ENCODE measurements at places on chromosomes 7 and 10.

DNA sequence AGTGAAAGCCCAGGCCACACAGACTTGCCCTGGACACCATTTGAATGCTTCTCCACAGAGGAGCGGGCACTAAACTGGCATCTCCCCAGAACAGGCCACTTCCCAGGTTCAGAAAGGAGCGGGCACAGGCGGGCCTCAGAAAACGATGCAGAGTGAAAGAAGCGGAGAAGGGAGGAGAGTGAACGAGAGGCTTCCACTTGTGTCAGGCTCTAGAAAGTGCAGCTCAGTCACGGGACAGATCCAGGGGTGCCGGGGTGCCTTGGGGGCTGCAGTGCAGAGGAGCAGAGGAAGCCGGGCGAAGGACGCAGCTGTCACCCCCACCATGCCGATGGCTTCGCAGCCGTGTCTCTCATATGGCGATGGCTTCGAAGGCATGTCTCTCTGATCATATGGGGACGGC is 26.1 kb upstream of the PRKAR1B start:
- no peaks in the 10 kb centered on the region for H3K4me1 ChIP-seq
- peaks cover 60% of the 10 kb centered on the region for H3K36me3 ChIP-seq
- no peaks in the 10 kb centered on the region for H3K27me3 ChIP-seq
- no peak overlapping the region for H3K4me3 ChIP-seq
- no peak overlapping the region for H3K27ac ChIP-seq

- no peaks in the 10 kb centered on the region for H3K27me3 ChIP-seq
- H3K4me3 ChIP-seq: no peak overlapping the region
- no peak overlapping the region for H3K27ac ChIP-seq
- DNase-seq: no peak
These were observed 42.1 kb upstream of the HPS1 start for GRCh38 chr10:98488669-98489430.

- DNase-seq: no peak
- peaks cover 39% of the 10 kb centered on the region for H3K36me3 ChIP-seq
- peaks cover 28% of the 10 kb centered on the region for H3K4me1 ChIP-seq
These were observed 333 bp downstream of the SMNDC1 start for GRCh38 chr10:110304394-110304779.

- no peak overlapping the region for H3K27ac ChIP-seq
- no peak for DNase-seq
- no peaks in the 10 kb centered on the region for H3K36me3 ChIP-seq
- no peaks in the 10 kb centered on the region for H3K4me1 ChIP-seq
- H3K27me3 ChIP-seq: no peaks in the 10 kb centered on the region
These were observed 430.8 kb downstream of the PLXNA4 start for GRCh38 chr7:132145466-132145865.

- no peaks in the 10 kb centered on the region for H3K27me3 ChIP-seq
- no peak overlapping the region for H3K27ac ChIP-seq
- no peak for DNase-seq
- no peak overlapping the region for H3K4me3 ChIP-seq
- H3K36me3 ChIP-seq: no peaks in the 10 kb centered on the region
These were observed 132.0 kb upstream of the CXCL12 start for GRCh38 chr10:44516891-44517290.

GRCh38 chr10:90849956-90850749 is 7.7 kb downstream of the HTR7 start:
- no peak for DNase-seq
- peaks cover 4% of the 10 kb centered on the region for H3K4me1 ChIP-seq
- no peaks in the 10 kb centered on the region for H3K36me3 ChIP-seq
- H3K27ac ChIP-seq: no peak overlapping the region
- H3K27me3 ChIP-seq: peaks cover 4% of the 10 kb centered on the region

Data from CD14-positive monocyte (primary cell).